ENCODE measurements at places on chromosomes 1 and 21.

DNA sequence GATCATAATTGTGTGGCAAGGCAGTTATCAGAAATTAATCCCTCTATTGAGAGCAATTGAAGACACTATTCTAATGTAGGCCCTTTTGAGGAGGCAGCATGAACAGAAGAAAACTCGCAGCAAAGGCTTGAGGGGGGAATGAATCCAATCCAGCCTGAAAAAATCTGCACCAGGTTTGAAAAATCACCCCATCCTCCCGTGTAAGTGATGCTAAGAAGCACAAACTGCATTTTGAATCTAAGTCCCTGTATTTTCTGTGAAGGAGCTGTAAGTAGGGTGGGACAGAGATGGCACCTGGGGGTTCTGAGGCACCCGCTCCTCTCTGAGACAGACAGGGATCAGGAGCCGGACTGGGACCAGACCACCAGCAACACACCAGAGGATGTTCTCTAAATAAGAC, at the start of gene CRB1:
CRB1 (plus strand) TSS at position 241 of the 400 bp plus-strand sequence. CDS start 161 bp downstream, outside the sequence.
- DNase-seq, result no peak

DNA sequence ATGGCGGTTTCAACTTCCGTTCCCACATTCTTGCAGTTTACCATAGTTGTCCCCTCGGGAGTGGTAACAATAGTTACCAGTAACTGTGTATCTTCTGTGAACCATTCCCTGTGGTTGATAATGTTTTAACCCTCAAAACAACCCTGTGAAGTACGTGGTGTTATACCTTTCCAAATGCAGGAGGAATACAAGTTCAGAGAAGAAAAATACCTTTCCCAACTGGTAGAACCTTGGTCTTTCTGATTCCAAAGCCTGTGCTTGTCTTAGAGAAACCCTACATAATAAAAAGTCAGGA, 789 bp downstream of the BTF3L4 start:
- DNase-seq, result no peak

DNA sequence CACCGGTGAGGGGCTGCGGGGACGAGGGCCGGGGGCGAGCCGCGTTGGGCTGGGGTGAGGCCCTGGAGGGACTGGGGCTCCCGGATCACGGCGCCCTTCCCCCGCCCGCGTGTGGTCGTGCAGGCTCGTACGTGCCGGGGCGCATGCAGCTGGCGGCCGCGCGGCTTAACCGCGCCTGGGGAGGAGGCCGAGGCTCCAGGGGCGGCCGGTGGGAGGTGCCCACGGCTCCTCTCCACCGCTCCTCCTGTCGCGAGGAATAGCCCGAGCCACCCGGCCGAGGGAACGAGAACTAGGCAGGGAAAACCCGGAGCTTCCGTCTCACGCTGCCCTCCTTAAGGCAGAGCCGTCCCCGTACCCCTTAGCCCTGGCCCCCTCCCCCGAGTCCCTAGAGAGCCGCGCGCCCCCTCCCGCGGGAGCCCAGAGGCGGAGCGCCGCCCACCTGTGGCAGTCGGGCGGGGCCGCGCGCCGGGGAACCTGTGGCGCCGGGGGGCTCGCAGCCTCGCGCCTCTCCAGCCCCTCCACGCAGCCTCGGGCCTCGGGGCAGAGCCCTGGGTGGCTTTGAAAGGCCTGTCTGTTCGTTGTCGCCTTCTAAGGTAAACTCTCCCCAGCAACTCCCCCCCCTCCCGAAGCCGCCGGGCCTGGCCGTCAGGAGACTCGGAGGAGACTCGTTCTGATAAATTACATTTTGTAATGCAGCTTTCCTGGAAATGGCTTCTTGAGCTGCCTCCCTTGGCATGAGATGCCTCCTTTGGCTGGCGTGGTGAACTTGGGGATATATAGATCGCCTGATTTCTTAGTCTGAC, 746 bp downstream of the AK4 start:
- peak; percentile 32 for DNase-seq

GRCh38 chr1:169117599-169117998, 11.1 kb downstream of the ATP1B1 start:
- DNase-seq, result no peak

- no peak for DNase-seq
These were observed 244.4 kb downstream of the FOXD2 start for GRCh38 chr1:47682198-47682597.

DNA sequence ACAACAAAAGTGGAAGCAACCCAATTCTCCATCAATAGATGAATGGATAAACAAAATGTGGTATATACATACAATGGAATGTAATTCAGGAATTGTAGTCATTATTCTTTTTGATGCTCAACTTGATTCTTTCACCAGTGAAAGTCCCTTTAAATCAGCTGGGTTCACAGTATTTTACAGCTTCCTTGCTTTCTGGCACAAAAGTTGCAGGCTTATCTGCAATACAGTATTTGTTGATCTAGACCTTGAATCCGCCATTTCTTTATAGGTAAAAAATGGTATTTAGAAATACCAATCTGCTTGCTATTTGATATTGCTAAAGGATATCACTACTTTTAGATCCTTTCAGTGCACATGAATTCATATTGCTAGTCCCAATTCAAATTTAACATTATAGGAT, 44.7 kb upstream of the ERO1B start:
- no peak for DNase-seq

DNA sequence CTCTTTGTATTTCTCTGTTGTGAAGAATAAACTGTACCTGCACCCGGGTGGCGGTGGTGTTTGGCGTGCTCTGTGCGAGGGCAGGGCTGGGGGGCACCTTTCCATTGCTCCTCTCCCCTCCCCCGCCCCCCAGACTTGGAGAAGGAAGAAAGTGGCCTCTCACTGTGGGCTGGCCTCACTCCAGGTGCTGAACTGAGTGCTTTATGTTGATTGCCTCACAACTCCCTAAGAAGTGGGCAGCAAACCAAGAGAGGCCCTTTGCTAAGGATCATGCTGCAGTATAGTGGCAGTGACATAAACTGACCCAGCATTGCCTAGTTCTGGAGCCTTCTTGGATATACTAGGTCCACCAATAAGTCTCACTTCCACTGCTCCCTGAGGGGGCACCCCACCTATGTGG, 20.2 kb downstream of the A3GALT2 start:
- no peak for DNase-seq

DNA sequence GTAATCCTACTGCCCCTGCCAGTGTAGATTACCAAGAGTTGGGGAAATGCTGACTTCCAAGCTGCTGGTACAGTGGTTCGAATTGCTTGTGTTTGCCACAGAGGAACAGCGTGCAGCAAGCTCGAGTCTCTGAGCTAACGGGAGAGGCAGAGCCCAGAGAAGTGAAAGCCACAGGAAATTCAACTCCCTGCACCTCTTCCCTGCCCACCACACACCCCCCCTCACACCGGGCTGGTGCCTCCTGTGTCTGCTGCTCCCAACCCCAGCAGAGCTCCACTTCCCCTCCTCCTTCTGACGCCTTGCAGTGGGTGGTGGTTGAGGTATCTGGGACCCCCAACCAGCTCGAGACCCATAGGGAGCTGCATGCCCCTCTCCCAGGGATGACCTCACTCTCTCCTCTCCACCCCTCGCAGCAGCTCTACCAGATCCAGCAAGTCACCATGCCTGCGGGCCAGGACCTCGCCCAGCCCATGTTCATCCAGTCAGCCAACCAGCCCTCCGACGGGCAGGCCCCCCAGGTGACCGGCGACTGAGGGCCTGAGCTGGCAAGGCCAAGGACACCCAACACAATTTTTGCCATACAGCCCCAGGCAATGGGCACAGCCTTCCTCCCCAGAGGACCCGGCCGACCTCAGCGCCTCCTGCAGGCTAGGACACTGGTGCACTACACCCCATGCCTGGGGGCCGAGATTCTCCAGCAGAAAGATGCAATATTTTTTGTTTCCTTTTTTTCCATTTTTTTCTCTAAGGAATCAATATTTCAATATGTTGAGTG, 13.1 kb upstream of the KCNQ4 start:
- no peak for DNase-seq

DNA sequence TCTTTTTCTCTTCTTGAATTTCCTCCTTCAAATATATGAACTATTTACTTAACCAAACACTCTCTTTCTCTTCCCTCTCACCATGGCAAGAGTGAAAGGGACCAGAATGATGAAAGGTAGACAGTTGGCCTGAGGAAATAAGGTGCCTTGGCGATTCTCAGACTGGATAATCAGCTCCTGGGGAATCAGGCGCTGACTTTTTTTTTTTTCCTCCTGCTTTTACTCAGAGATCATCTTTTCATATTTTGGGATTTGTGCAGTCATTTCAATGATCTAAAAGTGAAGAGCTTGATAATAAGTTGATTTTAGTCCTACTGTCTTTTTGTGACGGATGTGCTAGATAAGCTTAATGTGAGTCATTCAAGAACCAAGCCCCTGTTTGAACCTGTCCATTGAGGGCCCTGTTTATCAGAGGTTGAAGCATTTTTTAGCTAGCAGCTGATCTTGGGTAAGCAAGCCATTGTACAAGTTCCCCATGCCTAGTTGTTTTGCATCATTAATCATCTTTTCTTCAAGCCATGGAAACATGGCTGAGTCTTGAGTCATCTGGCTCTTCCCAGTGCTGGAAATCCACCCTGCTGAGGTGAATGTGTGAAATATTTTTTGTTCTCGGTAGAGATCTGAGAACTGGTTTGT, 40.8 kb downstream of the ITSN1 start:
- DNase-seq, result no peak

DNA sequence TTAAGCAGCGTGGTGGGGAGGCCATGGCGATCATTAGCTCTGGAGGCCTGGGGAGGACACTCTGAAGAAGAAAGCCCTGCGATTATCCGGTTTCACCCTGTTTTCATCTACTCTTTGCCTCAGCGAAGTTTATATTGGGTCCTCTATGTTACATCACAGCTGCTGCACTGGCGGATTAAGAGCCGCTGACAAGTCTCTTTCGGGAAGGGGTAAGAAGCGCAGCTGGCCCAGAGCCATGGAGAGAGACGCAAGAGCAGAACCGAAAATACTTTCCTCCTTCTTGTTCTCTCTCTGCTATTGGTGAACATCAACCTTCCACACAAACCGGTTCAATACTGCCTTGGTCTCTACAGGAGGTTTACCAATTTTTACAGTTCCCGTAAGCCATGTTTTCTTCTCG, 291.5 kb downstream of the FAM72C start:
- no peak for DNase-seq

- DNase-seq, result peak; percentile 38
These were observed 20.8 kb upstream of the GBP1 start for GRCh38 chr1:89085781-89086180.

- no peak for DNase-seq
These were observed 57.0 kb downstream of the NRIP1 start for GRCh38 chr21:15007716-15008296.

- no peak for DNase-seq
These were observed 31.3 kb downstream of the INPP5B start for GRCh38 chr1:37915476-37916093.

DNA sequence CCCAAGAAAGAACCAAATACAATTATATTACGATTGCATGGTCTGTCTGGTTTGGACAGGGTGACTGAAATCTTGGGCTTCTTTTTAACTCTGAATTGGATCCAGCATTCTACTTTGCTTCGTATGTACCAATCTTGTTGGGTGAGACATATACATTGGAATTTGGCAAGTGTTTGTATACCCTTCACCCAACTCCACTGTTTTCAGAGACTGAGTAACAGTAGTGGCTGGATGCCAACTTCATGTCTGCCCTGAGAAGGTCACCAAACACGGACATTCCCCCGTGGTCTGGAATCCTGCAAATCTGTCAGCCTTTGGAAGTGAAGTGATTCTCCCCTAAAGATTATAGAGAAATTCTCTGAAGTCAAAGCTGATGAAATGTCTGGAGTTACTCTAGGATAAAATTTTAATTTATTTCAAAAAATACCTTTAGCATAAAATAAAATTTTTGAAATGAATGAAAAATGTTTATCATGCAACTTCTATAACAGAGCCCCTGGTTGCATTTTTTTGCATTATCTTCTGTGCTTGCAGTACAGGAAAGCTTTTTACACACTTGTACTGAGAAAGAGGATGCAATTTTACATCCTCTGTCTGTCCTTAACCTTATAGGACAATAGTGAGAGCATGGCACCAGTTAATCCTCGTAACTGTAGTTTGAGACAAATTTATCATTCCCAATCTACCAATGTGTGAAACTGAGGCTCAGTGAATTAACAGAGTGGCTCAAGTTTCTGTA, 201.8 kb downstream of the DISC1 start:
- no peak for DNase-seq

GRCh38 chr1:229862017-229862774, 204.8 kb upstream of the GALNT2 start:
- no peak for DNase-seq

DNA sequence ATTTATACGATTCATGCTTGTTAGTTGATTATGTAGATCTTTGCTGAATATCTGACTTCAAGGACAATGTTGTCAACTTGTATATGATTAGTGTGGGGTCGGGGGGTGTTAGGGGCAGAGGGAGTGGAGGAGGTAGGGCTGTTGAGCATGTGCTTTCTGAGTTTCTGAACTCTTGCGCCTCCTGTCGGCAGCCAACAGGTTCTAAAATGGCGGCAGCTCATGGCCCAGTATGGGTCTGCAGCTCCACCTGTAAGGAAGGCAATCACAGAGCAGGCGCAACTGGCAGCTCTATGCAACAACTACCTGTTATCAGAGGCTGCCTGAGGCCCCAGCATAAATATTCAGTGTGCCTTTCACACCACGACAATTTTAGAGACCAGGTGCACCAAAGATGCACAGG, 205.8 kb upstream of the PLXNA2 start:
- DNase-seq, result no peak

DNA sequence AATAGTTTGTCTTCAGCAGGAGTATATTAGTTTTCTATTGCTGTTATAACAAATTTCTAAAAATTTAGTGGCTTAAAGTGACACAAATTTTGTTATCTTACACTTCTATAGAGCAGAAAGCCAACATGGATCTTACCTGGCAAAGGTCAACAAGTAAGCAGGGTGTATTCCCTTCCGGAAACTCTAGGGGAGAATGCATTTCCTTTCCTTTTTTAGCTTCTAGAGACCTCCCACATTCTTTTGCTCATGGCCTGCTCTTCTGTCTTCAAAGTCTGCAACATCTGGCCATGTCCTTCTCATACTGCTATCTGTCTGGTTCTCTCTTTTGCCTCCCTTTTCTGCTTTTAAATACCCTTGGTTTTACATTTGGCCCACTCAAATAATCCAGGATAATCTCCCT, 242.6 kb downstream of the ZNF648 start:
- DNase-seq, result no peak

DNA sequence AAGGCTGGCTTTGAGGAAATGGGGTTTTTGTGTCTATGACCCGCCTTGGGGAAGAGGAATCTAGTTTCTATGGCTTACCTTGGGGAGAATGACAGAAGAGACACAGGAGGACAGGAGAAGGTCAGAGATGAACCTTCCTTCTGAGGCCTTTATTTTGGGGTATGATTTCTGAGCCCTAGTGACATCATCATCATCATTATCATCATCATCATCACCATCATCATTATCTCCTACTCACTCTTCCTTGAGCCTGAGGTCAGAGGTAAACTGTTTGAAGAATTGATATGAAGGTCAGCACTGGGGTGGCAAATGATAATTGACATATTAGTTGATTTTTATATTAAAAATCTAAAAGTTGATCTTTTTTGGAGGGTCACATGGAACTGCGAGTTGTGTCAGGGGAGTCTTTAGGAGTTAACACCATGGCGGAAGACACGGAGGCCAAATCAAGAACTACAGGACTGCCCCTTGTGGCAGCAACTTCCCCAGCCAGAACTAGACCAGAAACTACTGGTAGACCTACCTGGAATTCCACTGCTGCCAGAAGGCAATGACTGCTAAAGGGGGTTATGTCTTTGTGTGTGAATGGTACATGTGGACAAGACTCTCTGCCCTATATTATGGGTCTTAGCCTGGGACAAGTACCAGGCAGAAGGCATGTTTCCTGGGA, 49.8 kb upstream of the WLS start:
- DNase-seq, result no peak
